Mammary epithelial cell (primary cell): ENCODE measurements at places on chromosomes 7 and 10. TPM values are rescaled to one million over a fixed set of nuclear protein-coding genes. Genes with fewer than 3 reads are reported as not detected.

DNA sequence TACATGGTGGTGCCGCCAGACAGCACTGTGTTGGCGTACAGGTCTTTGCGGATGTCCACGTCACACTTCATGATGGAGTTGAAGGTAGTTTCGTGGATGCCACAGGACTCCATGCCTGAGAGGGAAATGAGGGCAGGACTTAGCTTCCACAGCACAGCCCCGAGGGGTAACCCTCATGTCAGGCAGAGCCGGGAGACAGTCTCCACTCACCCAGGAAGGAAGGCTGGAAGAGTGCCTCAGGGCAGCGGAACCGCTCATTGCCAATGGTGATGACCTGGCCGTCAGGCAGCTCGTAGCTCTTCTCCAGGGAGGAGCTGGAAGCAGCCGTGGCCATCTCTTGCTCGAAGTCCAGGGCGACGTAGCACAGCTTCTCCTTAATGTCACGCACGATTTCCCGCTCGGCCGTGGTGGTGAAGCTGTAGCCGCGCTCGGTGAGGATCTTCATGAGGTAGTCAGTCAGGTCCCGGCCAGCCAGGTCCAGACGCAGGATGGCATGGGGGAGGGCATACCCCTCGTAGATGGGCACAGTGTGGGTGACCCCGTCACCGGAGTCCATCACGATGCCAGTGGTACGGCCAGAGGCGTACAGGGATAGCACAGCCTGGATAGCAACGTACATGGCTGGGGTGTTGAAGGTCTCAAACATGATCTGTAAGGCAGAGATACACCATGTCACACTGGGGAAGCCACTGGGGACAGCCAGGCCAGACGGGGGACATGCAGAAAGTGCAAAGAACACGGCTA is 104.6 kb upstream of the TNRC18 start:
- peak; percentile 44 for DNase-seq

MINPP1 gene
- 32.8 TPM for total RNA-seq

DNA sequence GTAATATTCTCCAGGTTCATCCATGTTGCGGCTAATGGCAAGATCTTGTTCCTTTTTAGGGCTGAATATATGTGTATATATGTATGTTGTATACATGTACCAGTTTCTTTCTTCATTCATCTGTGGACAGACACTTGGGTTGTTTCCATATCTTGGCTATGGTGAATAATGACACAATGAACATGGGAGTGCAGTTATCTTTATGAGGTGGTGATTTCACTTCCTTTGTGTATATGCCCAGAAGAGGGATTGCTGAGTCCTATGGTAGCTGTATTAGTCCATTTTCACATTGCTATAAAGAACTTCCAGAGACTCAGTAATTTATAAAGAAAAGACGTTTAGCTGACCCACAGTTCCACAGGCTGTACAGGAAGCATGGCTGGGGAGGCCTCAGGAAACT is 17.1 kb upstream of the TSPAN15 start:
- no peak for DNase-seq

DNA sequence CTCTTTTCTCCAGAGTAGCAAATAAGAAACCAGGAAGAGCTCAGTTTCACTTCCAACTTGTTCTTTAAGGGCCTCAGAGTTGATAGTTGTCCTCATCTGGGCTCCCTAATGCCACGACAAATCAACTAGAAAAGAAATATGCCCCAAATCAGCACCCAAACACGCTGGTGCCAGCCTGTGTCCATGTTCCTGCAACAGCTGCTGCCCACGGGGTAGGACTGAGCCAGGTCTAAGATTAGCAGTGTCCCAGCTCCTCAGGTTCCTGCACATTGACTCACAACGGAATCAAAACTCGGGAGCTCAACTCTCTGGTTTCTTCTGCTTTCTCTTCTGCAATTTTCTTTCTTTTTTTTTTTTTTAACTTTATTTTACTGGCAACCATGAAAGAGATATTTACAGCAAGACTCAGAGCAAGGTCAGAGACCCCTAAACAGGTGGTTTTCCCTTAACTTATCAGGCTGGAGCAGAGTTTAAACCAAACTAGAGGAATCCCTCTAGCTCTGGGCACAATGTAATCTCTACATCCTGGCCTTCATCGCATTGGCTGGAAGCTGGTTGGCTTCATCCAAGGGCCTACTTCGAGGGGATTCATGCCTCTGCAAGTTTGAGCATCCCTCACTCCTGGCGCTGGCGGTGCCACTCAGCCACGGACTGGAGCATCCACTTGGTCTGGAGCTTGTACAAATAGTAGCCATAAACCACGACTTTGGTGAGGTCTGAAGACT is 126.1 kb downstream of the PFKFB3 start:
- DNase-seq, result no peak

- no peak for DNase-seq
These were observed 32.8 kb downstream of the CAMK1D start for GRCh38 chr10:12382157-12382548.

- peak; percentile 78 for DNase-seq
These were observed 135.5 kb downstream of the DOCK1 start for GRCh38 chr10:127040756-127041155.

TRIM74 gene
- total RNA-seq, result 0.50 TPM

METTL27 gene
- total RNA-seq, result 9.1 and 13.0 TPM in 2 replicates

GRCh38 chr7:68925241-68925640 is 673.0 kb upstream of the AUTS2 start:
- no peak for DNase-seq

DNA sequence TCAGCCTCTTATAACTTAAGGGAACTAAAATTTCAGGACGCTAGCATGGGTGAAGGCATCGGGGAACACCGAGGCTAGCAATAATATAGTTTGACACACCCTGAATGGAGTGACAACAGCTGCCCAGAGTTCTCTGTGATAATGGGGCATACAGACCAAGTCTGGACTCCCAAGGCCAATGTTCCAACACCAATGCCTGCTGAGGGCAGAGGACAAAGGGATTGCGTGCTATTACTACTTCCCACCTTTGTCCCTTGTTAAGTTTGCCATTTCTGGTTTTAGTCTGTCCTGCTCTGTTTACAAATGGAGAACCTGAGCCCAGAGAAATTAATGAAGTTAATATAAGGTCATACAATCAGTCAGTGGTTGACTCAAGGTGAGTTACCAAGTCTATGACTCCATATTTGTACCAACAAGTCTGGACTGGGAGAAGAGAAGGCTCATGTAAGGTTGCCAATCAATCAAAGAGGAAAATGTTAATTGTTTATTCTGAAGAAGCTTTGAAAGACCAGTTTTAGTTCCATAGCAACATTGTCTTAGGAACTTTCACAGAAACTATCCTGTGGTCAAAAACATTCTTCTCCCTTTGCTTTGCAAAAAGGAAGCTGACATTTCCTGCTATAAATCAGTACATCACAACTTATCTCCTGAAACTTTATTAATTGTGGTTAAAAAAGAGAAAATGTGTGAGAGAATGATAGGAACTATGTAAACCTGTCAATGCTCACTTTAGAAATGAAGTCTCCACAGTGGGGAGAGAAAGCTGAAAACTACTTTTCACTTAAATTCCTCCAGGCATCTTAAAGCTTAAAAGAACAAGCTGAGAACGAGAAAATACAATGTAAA is 74.5 kb downstream of the CCDC6 start:
- peak; percentile 55 for DNase-seq

NKX2-3 gene
- total RNA-seq, result not detected in 2 replicates

DNA sequence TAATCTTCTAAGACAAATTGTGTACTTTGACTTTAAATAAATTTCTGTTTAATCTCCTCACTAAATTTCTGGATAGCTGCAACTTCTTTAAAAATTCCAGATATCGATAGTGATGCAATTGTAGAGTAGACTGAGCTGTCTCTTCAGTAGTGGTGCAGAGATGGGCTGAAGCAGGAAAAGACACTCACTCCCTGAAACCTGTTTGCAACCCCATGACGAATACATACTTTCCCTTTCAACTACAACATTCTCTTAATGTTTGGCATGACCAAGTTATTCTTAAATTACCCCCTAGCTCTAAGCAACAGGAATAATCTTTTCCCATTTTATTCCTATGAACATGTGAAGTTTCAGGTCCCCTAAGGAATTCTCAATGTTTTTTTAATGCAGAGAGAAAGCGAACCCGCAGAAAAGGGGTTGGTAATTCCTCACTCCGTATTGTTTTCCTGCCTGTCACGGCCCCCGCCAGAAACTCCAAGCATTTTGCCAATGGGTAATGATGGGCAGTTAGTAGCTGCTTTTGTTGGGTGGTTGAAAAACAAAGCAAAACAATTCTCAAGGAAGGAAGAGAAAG is 1.3 kb downstream of the THSD7A start:
- DNase-seq, result peak; percentile 3

DNA sequence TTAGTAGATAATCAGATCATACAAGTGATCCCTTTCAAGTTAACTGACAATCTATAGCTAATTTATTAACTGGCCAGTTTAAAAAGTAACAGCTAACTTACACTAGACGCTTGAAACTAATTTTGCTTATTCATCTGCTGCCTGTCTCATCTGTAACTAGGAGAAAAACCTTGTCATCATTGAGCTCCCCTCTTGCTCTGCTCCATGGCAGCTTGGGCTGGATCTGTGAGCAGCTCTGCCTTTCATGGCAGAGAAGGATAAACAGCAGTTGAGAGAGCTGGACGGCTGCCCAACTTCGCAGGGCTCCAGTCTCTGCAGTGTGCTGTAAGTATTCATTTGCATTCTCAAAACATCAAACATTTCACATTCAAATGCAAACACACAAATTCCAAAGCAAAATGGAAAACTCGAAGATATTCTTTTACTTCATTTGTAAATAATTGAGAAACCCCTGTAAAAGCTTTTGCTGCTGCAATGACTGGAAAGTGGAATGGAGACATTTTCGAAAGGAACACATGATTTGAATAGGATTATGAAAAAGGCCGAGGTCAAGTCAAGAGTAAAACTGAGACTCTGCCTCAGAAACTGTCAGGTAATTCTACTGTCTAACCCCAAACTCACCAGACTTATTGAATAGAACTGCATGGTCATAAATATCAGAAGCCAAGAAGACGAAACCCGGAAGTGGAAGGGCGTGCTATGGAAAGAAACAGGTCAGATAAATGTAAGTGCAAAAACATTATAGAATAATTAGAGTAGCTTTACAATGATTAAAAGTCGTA is 17.6 kb downstream of the SLC35B4 start:
- DNase-seq, result no peak

GRCh38 chr7:76393116-76394031 is 16.1 kb downstream of the SSC4D start:
- peak; percentile 81 for DNase-seq

PNLIPRP3 gene
- total RNA-seq, result 98.2 TPM

DNA sequence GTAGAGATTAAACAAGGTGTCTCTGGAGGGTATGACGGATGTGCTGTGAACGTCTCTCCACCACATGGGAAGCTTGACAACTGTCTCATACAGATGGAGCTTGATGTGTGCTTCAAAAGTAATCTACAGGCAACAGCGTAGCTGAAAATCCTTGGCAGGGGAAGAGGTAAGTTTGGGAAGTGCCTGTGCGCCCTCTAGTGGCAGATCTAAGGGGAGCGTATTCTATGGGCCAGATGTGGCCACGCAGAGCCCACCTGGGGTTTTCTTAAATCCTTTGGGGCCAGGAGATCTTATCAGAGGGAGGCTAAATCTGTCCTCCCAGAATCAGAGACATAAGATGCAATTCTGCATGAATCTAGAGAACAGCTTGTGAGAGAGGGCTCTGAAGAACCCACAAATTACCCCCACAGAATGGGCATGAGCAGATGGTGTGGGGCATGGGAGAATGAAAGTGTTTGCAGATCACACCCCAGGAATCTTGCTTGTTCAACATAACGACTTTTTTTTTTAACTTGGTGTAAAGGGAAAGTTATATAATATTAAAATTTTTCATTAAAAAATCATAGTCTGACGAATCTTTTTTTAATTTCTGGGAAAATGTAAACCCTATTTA is 91.2 kb upstream of the MPP7 start:
- DNase-seq, result peak; percentile 48

PPP1R17 gene
- not detected in 2 replicates for total RNA-seq

ADGRA1 gene
- not detected for total RNA-seq

GRCh38 chr7:150854066-150855000 is 2.0 kb downstream of the AOC1 start:
- DNase-seq, result no peak

DNA sequence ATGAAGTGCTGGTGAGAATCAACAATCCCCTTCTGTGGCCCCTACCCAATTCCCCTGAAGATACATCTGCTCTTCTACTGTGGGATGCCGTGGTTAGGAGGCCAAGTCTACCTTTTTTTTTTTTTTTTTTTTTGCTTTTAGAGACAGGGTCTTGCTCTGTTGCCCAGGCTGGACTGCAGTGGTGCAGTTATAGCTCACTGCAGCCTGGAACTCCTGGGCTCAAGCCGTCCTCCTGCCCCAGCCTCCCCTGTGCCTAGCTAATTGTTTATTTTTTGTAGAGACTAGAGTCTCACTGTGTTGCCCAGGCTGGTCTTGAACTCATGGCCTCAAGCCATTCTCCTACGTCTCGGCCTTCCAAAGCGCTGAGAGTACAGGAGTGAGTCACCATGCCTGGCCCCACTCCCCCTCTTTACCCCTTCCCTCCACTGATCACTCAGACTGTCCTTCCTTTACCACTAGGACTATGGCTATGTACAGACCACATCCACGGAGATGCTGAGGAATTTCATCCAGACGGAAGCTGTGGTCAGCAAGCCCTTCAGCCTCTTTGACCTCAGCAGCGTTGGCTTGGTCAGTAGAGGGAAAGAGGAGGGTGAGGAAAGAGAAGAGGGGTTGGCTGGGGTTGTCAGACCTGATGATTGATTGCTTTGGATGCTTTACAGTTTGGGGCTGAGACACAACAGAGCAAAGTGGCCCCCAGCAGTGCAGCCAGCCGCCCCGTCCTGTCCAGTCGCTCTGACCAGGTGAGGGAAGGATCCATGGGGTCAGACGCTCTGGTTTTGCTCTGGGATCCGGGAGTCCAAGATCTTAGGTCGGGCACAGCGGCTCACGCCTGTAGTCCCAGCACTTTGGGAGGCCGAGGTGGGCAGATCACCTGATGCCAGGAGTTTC is 1.8 kb downstream of the AP4M1 start:
- no peak for DNase-seq

DNA sequence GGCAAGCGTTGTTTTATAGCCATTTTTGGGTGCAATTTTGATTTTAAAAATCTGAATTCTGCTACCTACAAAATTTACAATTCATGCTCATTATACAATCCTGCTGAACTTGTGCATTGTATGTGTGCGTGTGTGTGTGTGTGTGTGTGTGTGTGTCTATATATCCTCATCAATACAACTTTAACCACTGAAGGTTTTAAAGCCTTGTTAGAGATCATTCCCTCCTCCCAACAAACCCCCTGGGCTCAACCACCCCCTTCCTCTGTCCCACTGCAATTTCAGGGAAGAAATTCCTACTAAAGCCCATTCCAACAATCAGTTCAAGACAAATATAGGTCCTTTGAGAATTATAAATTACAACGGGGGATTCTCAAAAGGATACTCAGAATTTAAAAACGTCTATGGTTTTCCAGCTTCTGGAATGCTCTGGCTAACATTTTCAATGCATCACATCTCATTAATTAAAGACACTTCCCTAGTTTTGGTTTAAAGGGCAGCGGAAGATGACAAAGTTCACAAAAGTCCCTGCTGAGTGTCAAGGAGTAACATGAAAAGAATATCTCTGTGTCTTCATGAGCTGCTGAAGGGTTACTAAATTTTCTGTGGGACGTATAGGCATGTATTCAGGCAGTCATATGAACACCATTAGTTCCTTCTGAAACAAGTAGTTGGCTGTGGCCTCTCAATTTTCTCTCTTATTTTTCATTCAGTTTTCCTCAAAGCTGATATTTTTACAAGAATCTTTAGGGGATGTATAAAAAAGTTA is 889 bp upstream of the SEMA3A start:
- DNase-seq, result no peak

GRCh38 chr7:117728890-117729624 is 144.2 kb downstream of the CTTNBP2 start:
- no peak for DNase-seq

GRCh38 chr10:78190051-78190825 is 156.6 kb downstream of the RPS24 start:
- no peak for DNase-seq

- no peak for DNase-seq
These were observed 218.3 kb downstream of the TRIL start for GRCh38 chr7:28739826-28740225.

CHRM2 gene
- not detected for total RNA-seq
